Chondrocyte (in vitro differentiated cells): ENCODE measurements at places on chromosomes 6 and 20.

GRCh38 chr6:101918471-101918870, 525.0 kb downstream of the GRIK2 start:
- no peak for DNase-seq

DNA sequence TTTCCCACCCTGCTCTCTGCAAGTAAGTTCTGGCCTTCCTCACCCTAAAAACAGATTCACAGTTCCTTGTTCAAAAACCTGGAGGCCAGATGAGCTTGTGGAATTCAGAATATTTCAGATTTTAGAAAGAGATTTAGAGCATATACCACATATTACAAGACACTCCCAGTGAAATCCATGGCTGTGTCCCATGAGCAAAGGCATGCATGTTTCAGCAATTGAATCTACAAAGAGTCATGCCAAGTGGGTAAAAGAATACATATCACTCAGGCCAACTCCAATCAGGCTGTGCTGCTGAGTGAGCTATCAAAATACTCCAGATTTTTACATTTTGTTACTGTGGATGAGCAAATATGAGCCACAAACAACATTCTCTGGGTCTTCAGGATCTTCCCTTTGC, 10.2 kb upstream of the NEDD9 start:
- no peak for DNase-seq

DNA sequence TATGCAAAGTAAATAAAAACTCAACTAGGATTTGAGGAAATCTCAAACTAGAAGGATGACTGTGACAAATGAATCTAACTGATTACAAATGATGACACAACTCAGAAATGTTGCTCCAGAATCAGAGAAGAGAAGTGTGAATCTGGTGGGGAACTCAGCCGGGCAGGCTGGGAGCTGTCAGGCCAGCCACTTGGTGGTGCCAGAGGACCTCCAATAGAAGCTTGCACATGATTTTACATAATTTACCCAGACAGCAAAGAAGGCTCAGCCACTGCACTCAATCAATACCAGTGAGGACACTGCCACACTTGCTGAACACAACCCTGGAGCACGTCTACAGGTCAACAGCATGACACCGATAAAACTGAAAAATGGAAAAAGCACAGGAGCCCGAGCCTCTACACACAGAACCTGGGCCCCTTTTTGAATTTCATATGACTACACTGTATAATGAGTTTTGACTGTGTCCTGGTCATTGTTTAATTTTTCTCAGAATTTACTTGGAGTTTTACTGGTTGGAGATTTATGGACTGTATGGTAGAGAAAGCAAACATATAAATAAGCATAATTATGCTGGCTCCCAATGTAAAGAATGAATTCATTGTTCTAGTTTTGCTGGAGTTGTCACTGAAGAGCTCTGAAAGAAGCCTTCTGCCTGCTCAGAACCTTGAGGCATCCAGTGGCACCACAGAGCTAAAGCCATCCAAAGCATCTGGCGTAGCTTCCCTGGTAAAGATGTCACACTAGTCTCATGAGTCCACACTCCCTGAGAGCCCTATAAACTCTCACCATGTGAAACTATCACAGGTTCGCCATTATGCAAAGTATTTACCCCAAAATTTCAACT, 296.5 kb downstream of the THBS2 start:
- DNase-seq, result no peak

DNA sequence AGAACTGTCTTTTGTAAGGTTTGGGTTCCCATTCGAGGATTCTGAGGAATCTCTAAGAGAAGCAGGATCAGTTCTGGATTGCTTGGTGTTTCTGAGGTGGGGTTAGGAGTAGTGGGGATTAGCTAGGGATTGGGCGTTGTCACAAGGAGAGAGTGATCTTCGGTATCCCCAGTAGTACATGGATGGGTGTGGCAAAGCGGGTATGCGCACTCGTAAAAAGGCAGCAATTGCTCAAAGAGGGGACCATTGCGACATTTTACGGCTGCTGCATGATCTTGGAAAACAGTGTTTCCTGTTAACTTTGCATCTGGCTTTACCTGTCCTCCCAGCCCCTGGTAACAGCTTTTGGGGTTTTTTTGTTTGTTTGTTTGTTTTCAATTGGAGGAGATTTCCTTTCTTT, 9.7 kb upstream of the ZSCAN9 start:
- no peak for DNase-seq
